ENCODE measurements at places on chromosomes 3 and 15. TPM values are rescaled to one million over a fixed set of nuclear protein-coding genes. Genes with fewer than 3 reads are reported as not detected.

FOXL2NB gene
- 2.7 TPM for total RNA-seq

ARHGEF3 gene
- total RNA-seq: 72.2 TPM

ZNF502 gene
- total RNA-seq: 13.3 TPM

ILDR1 gene
- 3.2 TPM for total RNA-seq

- no peaks in the 10 kb centered on the region for H3K27me3 ChIP-seq
- no peaks in the 10 kb centered on the region for H3K4me1 ChIP-seq
- H3K4me3 ChIP-seq: no peak overlapping the region
- no peaks in the 10 kb centered on the region for H3K36me3 ChIP-seq
- no peak for DNase-seq
- H3K27ac ChIP-seq: no peak overlapping the region
Measured at GRCh38 chr15:85277847-85278370, 102.5 kb upstream of the AKAP13 start.

DNA sequence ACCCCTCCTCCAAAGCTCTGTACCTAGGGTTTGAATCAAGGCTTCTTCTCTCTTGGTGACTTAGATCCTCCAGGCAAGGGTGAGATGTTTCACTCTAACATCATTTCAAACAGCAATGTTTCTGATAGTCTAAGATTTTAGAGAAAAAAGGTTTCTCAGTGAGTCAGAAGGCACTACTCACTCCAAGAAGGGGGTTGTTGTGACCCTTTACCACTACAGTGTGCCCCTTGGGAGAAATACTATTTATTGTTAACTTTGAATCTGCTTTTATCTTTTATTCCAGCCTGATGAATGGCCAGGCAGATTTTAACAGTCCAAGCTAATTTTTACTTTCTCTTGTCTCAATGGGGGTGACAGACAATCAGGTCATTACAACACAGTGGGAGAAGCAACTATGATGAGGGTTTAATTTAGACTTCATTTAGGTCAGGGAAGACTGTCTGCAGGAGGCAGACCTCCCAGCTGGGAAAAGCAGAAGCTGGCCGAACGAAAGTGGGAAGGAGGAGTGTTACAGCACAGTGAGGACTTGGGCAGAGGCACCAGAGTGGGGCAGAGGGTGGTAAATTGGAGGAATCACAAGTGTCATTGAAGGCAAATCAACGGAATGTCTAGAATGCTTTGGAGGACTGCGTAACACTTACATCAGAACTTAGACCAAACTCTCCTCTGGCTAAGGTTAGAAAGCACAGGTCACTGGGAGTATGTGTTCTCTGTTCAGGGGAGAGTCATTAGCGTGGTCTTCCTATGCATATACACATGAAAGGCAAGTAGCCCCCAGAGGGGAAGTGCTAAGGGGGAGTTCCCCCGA, 21.2 kb downstream of the ZNF860 start:
- DNase-seq: no peak
- H3K36me3 ChIP-seq: no peaks in the 10 kb centered on the region
- no peak overlapping the region for H3K27ac ChIP-seq
- H3K27me3 ChIP-seq: no peaks in the 10 kb centered on the region
- no peak overlapping the region for H3K4me3 ChIP-seq

DNA sequence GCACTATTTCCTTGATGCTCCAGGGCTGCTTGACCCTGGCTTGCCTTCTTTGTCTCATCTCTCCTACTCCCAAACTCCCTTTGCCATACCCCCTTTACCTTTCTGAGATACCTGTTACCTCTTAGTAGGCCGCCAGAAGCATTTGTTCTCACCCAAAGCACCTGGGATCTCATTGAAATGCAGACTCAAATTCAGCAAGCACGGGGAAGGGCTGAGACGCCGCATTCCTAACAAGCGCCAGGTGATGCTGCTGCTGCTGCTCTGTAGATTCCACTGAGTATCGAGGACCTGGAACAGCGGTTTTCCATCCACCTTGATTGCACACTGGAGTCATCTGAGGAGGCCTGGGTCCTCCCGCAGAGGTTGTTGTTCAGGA, 91.8 kb downstream of the TMEM266 start:
- no peaks in the 10 kb centered on the region for H3K4me1 ChIP-seq
- no peak overlapping the region for H3K4me3 ChIP-seq
- no peaks in the 10 kb centered on the region for H3K36me3 ChIP-seq
- no peak overlapping the region for H3K27ac ChIP-seq
- no peaks in the 10 kb centered on the region for H3K27me3 ChIP-seq

DNA sequence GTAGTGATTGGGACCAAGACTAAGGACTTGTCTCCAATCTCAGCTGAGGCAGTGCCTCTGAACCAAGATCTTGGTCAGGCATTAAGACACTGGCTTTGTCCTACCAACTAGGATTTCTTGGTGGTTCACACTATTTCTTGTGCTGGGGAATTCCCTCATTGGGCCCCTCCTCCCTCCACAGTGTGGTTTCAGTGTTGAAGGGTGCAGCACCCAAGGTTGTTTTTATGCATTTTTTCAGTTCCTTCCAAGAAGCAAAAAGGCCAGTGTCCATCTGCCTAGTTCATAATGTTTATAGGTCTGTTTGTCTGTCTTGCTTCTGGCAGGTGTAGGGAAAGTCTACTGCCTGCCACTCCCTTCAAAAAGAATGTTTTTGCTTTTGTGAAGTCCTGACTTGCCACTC, 10.6 kb upstream of the ITPKA start:
- no peak overlapping the region for H3K4me3 ChIP-seq
- no peak for DNase-seq
- H3K4me1 ChIP-seq: no peaks in the 10 kb centered on the region
- no peak overlapping the region for H3K27ac ChIP-seq
- no peaks in the 10 kb centered on the region for H3K27me3 ChIP-seq

GRCh38 chr15:83567318-83567717, 86.6 kb upstream of the ADAMTSL3 start:
- H3K27ac ChIP-seq: no peak overlapping the region
- H3K36me3 ChIP-seq: no peaks in the 10 kb centered on the region
- H3K4me1 ChIP-seq: no peaks in the 10 kb centered on the region
- no peak overlapping the region for H3K4me3 ChIP-seq

GRCh38 chr3:151468284-151468917, 7.5 kb upstream of the IGSF10 start:
- H3K27me3 ChIP-seq: no peaks in the 10 kb centered on the region
- no peaks in the 10 kb centered on the region for H3K36me3 ChIP-seq
- H3K4me3 ChIP-seq: no peak overlapping the region
- no peak overlapping the region for H3K27ac ChIP-seq

DNA sequence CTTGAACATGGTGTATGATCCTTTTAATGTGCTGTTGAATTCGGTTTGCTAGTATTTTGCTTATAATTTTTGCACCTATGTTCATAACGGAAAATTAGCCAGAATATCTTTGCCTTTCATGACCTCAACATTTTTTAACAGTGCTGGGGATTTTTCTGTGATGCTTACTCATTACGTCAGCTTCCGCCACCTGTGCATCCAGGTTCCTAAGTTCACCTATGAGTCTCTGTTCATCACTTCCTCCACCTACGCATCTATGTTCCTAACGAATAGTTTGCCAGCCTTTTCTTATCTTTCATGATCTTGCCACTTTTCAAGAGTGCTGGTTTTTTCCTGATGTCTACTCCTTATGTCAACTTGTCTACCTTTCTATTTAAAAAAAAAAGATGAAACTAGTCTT, 16.5 kb downstream of the AADACL2 start:
- H3K36me3 ChIP-seq: no peaks in the 10 kb centered on the region
- no peak overlapping the region for H3K27ac ChIP-seq
- H3K4me3 ChIP-seq: no peak overlapping the region
- no peak for DNase-seq

DNA sequence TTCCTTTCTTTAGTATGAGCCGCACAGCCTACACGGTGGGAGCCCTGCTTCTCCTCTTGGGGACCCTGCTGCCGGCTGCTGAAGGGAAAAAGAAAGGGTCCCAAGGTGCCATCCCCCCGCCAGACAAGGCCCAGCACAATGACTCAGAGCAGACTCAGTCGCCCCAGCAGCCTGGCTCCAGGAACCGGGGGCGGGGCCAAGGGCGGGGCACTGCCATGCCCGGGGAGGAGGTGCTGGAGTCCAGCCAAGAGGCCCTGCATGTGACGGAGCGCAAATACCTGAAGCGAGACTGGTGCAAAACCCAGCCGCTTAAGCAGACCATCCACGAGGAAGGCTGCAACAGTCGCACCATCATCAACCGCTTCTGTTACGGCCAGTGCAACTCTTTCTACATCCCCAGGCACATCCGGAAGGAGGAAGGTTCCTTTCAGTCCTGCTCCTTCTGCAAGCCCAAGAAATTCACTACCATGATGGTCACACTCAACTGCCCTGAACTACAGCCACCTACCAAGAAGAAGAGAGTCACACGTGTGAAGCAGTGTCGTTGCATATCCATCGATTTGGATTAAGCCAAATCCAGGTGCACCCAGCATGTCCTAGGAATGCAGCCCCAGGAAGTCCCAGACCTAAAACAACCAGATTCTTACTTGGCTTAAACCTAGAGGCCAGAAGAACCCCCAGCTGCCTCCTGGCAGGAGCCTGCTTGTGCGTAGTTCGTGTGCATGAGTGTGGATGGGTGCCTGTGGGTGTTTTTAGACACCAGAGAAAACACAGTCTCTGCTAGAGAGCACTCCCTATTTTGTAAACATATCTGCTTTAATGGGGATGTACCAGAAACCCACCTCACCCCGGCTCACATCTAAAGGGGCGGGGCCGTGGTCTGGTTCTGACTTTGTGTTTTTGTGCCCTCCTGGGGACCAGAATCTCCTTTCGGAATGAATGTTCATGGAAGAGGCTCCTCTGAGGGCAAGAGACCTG, 13.2 kb downstream of the GREM1 start:
- DNase-seq: peak; percentile 28
- H3K4me3 ChIP-seq: no peak overlapping the region
- H3K27ac ChIP-seq: no peak overlapping the region
- no peaks in the 10 kb centered on the region for H3K27me3 ChIP-seq

DNA sequence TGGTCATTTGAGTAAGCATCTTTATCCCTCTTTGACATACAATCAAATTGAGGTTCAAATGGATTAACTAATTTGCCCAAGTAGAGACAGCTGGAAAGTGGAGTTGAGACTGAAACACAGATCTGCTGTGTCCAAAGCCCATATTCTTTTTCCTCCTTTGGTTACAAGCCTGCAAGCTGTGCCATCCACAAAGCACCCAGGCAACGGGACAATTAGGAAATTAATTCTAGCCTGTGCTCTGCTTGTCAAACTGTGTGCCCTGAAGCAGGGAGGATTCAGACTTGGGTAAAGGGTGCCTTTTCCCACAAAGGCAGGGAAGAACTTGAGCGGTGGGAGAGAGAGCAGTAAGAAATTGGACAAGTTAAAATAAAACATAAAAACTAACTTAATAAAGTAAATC, 127.9 kb downstream of the DTWD1 start:
- no peaks in the 10 kb centered on the region for H3K27me3 ChIP-seq
- H3K4me3 ChIP-seq: no peak overlapping the region
- no peak for DNase-seq
- no peaks in the 10 kb centered on the region for H3K36me3 ChIP-seq
- no peak overlapping the region for H3K27ac ChIP-seq

- no peaks in the 10 kb centered on the region for H3K4me1 ChIP-seq
- no peaks in the 10 kb centered on the region for H3K27me3 ChIP-seq
- no peaks in the 10 kb centered on the region for H3K36me3 ChIP-seq
- no peak for DNase-seq
Measured at GRCh38 chr3:81968658-81969057, 207.2 kb upstream of the GBE1 start.

- DNase-seq: no peak
- no peaks in the 10 kb centered on the region for H3K36me3 ChIP-seq
- peaks cover 26% of the 10 kb centered on the region for H3K4me1 ChIP-seq
- H3K27me3 ChIP-seq: no peaks in the 10 kb centered on the region
- H3K27ac ChIP-seq: no peak overlapping the region
Measured at GRCh38 chr3:56928379-56929068, 126.8 kb upstream of the ARHGEF3 start.

GRCh38 chr15:32715276-32715675, 2.5 kb upstream of the GREM1 start:
- H3K36me3 ChIP-seq: no peaks in the 10 kb centered on the region
- H3K4me3 ChIP-seq: no peak overlapping the region
- no peak for DNase-seq

- no peaks in the 10 kb centered on the region for H3K27me3 ChIP-seq
- no peaks in the 10 kb centered on the region for H3K4me1 ChIP-seq
- no peak for DNase-seq
- H3K4me3 ChIP-seq: no peak overlapping the region
Measured at GRCh38 chr3:101865751-101866509, 16.6 kb downstream of the NFKBIZ start.

- H3K4me3 ChIP-seq: no peak overlapping the region
- no peak for DNase-seq
- no peak overlapping the region for H3K27ac ChIP-seq
- no peaks in the 10 kb centered on the region for H3K27me3 ChIP-seq
- H3K36me3 ChIP-seq: no peaks in the 10 kb centered on the region
- H3K4me1 ChIP-seq: no peaks in the 10 kb centered on the region
Measured at GRCh38 chr15:29456964-29457363, 187.3 kb upstream of the NSMCE3 start.

DNA sequence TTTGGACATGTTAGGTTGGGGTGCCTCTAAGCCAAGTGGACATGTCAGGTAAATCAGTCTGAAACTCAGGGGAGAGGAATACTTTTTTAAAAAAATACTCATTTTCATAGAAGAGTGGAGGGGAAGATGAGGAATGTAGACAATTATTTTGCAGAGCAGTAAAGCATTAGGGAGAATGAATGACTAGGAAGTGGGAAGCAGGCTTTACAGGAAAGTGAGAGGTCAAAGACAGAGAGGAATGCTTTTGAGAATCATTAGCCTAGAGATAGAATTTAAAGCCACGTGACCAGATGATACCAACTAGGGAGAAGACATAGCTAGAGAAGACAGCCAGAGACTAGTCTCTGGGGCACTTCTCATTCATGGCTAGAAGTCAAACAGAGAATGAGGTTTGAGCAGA, 91.0 kb downstream of the RAD18 start:
- H3K4me3 ChIP-seq: no peak overlapping the region
- no peak overlapping the region for H3K27ac ChIP-seq
- no peak for DNase-seq
- no peaks in the 10 kb centered on the region for H3K36me3 ChIP-seq
- no peaks in the 10 kb centered on the region for H3K4me1 ChIP-seq
- H3K27me3 ChIP-seq: no peaks in the 10 kb centered on the region

- no peak for DNase-seq
- no peaks in the 10 kb centered on the region for H3K27me3 ChIP-seq
- peaks cover 7% of the 10 kb centered on the region for H3K4me1 ChIP-seq
- H3K36me3 ChIP-seq: no peaks in the 10 kb centered on the region
- no peak overlapping the region for H3K27ac ChIP-seq
Measured at GRCh38 chr15:23850666-23851065, 163.6 kb upstream of the NDN start.

DNA sequence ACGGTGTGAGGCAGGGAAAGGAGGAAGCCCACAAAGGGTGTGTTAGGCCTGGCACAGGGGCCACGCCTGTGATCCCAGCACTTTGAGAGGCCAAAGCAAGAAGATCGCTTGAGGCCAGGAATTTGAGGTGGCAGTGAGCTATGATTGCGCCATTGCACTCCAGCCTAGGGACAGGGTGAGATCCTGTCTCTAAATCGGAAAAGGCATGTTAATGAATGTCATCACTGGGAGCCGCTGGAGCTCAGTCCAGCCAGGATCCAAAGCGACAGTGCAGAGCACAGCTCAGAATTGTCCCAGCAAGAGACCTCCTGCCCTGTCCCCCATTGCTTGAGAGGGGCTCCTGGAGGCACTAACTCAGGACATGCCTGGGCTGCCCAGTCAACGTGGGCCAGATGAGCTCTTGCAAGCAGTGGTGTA, 15.0 kb upstream of the FBLN2 start:
- no peaks in the 10 kb centered on the region for H3K27me3 ChIP-seq
- no peak overlapping the region for H3K4me3 ChIP-seq
- H3K27ac ChIP-seq: no peak overlapping the region
